ENCODE measurements at places on chromosomes 3 and 15.

DNA sequence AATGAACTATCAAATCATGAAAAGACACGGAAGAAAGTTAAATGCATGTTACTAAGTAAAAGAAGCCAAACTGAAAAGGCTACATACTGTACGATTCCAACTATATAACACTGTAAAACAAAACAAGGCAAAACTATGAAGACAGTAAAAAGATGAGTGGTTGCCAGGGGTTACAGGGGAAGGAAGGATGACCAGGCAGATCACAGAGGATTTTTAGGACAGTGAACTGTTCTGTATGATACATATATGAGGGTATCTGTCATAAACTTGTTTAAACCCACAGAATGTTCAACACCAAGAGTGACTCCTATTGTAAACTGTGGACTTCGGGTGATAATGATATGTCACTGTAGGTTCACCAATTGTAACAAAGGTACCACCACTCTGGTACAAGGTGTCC is 60.6 kb downstream of the CHSY1 start:
- no peak for DNase-seq

- no peak for DNase-seq
Observed at GRCh38 chr3:120350401-120350941, 1.3 kb upstream of the LRRC58 start.

- no peak for DNase-seq
Observed at GRCh38 chr3:12902181-12902999, 61.0 kb upstream of the RPL32 start.

GRCh38 chr15:75672646-75673425 is 25.1 kb downstream of the SNX33 start:
- no peak for DNase-seq

GRCh38 chr3:9397332-9397905 is at the start of gene SETD5:
Gene SETD5 (plus strand): TSS chr3:9397615. CDS start chr3:9428939, 31,324 bp downstream.
- DNase-seq: peak; percentile 99

DNA sequence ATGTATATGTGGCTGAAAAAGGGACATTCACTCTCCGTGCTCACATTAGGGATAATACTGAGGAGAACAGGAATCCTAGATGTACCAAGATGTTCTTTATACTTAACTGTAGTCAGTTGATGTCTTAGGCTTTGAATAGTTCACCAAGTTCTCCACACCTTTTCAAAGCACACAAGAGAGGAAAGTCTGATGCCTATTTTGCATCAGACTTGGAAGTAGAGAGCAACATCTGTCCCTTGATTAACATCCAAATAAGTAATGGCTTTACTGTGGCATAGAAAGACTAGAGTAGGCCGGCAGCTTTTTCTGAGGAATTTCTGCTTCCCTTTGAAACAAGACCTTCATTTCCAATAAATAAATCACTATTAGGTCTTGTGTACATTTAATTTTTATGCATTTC is 34.0 kb downstream of the PIGB start:
- no peak for DNase-seq

GRCh38 chr3:121918779-121919483 is 24.7 kb downstream of the SLC15A2 start:
- no peak for DNase-seq

DNA sequence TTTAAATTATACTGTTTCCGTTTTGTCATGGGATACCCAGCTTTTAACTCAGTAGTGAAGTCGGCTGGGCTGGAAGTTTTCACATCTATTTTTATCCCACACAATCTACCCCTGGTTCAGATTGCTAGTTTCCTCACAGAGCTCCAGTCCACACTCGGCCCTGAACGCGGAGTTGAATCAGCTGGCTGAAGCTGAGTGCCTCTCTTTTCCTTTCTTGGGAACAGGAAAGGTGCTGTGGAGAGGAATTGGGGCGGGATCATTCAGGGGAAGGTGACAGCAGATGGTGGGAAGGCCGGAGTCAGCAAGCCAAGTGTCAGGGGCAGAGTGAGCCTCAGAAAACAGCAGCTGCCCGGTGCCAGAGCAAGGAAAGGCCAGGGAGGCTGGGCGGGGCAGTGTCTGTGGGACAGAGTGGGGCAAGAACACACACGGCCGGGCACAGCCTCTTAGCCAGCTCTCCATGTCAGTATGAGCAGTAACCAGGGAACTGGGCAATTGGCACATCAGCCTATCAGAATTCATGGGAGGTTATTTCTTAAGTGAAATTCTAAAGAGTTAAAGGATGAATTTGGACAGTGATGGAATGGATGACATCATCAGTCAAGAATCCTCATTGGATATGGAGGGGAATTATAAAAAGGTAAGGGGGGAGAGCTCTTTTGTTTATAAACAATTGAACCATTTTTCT is 135.7 kb upstream of the IL12A start:
- DNase-seq: no peak

DNA sequence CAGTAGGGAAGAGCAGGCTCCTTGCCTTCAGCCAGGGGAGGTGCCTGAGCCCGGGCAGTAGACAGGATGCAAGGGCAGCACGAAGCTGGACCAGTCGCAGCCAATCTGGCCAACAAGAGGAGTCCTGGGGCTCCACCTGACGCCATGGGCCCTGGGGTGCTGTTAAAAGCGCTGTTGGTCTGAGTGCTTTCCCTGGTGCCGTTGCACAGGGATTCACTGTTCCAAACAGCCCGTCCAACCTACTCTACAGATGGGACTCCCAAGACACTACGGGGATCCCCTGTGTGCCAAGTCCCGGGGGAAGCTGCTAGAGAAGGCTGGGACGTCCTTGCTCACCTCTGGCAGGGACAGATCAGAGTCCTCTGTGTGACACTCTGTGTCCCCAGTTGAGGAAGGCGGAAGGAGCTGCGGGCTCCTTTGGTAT is 632 bp downstream of the CTSH start:
- DNase-seq: no peak

DNA sequence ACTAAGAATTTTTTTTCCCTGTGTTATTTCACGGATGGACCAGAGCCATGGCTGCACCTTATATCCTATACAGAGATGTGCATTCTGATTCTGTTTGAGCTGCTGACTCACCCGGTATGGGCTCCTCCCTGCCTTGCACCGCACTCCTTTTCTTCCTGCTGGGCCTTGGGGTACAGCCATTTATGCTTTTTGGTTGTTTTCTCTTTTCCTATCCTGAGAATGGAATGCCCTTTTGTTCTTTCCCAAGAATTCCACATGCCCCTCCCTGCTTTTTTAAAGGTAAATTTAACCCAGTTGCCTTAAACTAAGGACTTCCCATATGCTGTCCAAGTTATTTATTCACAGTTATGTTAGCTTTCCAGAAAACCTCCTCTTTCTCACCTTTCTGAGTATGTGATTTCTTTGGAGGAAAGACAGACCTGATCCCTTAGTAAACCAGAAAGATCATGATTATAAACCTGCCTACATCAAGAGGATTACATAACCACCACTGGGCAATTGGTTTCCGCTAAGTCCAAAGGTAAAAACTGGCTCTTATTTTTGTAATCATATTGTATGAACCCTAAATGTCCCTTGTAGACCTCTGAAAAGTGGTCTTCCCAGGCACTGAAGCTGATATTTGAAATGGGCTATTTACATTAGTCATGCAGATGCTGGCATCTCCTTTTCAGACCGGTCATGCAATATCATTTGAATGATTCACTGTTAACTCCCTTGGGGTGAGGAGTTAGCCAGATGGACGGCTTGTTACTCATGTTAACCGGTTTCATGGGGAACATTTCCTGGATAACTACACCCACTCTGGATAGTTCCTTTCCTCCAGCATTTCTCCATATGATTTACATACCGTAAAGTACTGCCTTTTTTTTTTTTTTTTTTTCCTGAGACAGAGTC is 45.5 kb downstream of the TMOD3 start:
- DNase-seq: no peak

GRCh38 chr3:24303057-24303754 is 191.4 kb downstream of the THRB start:
- DNase-seq: no peak

DNA sequence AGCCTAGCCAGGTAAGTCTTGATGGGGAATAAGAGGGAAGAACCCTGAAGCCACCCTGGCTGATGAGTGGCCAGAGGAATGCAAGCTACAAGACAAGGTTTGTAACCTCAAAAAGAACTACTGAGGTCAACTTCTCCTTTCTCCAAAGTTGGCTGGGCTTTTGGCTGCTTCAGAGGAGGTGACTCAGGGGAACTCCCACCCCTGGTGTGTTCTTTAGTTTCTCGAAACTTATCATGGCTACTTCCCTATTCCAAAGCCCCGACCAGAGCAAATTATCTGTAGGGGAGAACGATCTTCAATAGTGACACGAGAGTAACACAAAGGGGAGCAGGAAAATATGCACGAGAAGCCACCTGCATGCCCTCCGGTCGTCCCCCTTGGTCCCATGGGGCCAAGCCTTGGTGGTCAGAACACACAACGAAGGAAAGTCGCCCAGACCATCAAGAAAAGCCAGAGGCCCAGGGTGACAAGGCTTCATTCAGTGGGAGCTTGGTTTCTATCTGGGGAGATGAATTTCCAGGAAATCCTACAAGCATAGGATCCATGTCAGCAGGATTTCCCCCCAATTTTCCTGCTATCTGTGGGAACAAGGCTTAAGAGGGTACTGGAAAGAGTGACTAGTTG is 6.5 kb upstream of the BCL2A1 start:
- DNase-seq: no peak
